Fibroblast of skin of left quadriceps (primary cell): ENCODE measurements at places on chromosomes 11 and 22.

- DNase-seq: no peak
Observed at GRCh38 chr22:43413826-43414225, 2.0 kb downstream of the MPPED1 start.

GRCh38 chr11:44681698-44682097 lies 45.1 kb upstream of the TSPAN18 start:
- DNase-seq: no peak

DNA sequence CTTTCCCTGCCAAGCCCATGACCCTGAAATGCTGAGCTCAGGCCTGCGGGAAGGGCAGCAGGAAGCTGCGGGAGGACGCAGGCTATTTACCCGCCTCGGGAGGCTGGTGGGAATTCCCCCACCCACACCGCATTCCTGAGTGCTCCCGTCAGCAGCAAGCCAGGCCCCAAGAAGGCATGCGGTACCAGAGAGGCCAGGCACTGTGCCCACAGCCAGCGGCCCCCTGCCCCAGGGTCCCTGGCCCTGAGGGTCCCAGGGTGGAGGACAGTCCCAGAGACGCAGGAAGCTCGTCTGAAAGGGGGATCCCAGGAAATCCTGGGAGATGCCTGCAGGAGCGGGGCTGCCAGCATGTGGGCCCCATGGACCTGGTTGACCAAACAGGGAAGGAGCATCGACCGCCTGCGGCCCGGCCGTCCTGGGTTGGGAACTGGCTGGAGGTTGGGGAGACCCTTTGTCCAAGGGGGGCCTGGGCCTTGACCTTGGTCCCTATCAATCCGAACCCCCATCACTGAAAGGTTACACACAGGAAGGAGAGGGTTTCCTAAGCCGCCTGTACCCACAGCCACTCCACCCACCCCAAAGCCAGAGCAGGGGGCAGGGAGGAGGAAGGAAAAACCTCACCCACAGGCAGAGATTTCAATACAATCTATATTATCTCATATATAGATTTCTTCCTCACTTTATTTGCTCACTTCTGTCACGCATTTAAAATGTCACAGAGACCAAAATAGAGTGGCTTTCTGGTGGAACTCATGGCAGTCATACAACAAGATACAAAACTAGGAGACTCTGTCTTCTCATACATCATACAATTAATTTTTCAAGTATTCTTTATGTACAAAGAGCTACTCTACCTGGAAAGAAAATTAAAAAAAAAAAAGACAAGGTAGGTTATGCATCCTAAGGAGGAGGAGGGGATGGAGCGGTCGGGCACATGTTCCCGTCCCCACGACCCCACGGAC lies 17.1 kb downstream of the MAFF start:
- peak; percentile 76 for DNase-seq

- peak; percentile 61 for DNase-seq
Observed at GRCh38 chr11:19903620-19904069, 191.0 kb downstream of the NAV2 start.

- DNase-seq: no peak
Observed at GRCh38 chr22:49212002-49212401, 615.7 kb downstream of the BRD1 start.

GRCh38 chr22:19657252-19658056 lies 56.8 kb upstream of the SEPTIN5 start:
- DNase-seq: no peak

- DNase-seq: no peak
Observed at GRCh38 chr11:118914987-118915386, 10.7 kb downstream of the BCL9L start.

GRCh38 chr11:126548581-126549550 lies 193.4 kb downstream of the ST3GAL4 start:
- no peak for DNase-seq

DNA sequence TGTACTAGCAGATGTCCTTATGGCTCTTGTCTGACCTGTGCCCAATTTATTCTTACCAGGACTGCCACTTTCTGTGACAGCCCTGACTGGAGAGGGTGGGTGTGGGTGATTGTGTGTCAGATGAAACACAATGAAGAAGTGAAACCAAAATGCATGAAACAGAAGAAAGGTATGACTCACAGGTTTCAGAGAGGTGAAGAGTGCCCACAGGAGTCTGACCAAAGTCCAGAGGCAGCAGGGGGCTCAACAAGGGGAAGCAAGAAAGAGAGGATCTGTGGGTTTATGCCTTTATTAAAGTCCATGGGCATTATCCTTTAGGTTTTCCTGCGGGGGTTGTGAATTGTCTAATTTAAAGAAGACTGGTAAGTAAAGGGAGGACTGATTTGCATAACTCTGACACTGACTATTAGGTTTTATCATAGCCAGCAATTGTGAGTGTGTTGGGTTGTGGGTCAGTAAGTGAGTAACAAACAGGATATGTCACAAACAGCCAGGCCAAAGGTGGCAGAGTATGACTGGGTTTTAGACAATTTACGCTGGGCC lies 3.9 kb upstream of the OR4C6 start:
- DNase-seq: no peak

GRCh38 chr11:30960387-30960992 lies 374.3 kb upstream of the MPPED2 start:
- DNase-seq: no peak

DNA sequence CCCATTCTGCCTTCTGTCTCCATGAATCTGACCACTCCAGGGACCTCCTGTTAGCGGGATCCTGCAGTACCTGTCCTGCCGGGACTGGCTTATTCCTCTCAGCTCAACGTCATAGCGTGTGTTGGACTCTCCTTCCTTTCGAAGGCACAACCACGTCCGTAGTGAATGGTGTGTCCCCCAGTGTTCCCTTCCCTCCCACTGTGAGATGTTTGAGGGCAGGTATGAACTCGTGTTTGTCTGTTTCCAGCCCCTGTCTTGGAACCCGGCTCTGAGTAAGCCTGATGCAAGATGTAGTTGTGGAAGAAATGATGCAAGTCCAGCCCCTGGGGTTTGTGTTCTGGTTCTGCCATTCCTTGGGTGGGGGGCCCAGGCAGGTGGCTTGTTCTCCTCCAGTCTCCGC lies 10.5 kb upstream of the MYEOV start:
- no peak for DNase-seq

DNA sequence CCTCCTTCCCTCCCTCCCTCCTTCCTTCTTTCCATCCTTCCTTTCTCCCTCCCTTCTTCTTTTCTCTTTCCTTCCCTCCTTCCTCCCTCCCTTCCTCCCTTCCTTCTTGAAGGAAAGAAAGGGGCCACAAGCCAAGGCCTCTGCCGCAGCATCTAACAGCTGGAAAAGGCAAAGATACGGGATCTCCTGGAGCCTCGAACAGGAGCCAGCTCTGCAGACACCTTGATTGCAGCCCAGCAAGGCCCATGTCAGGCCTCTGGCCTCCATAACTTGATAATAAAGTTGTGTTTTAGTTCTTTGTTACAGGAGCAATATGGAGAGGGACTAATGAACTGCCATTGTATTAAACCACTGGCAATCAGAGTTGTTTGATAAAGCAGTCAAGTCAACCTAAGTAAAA lies 348.9 kb upstream of the B3GAT1 start:
- DNase-seq: no peak

DNA sequence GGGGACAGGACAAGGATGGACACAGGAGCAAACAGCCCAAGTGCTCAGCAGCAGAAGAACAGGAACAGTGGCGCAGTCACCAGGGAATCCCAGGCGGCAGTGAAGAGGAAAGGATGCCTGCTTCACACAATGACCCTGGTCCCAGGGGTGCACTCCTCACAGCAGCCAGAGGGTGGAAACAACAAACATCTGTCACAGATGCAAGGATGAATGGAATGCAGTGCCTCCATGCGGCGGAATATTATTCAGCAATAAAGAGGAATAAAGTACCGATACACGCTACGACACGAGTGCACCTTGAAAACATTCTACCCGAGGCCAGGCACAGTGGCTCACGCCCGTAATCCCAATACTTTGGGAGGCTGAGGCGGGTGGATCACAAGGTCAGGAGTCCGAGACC lies 12.7 kb downstream of the CSNK1E start:
- no peak for DNase-seq

DNA sequence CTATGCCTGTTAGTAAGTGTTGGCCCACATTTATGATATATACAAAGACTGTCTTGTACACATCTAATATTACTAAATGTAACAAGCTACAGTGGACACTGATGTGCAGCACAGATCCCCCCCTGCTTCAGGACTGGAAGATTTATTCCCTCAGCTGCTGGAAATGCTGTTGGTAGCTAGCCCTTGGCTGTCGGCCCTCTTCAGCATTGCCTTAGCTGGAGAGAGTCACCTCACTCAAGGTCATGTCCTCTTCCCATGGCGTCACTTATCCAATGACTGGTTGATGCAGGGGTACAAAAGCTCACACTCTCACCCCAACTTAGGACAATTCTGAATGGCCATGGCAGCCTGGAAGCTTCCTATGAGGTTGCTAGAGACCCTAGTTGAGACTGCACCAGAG lies 312.7 kb downstream of the SOX6 start:
- no peak for DNase-seq

GRCh38 chr11:123580137-123580536 lies 74.3 kb downstream of the SCN3B start:
- no peak for DNase-seq

DNA sequence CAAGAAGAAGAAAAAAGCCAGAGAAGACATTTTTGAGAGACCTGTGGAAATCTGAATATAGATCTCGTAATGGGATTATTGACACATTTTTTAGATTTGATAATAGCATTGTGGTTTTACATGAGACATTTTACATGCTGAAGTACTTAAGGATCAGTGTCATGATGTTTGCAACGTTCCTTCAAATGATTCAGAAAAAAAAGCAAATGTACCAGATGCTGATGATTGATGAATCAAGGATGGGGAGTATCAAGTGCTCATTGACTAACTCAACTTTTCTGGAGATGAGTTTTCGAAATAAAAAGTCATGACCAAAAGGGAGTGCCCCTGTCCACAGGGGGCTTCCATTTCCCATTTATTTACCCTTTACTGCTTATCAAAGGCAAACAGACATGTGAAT lies 207.0 kb upstream of the SORL1-AS1 start:
- DNase-seq: no peak

- DNase-seq: no peak
Observed at GRCh38 chr11:2304506-2305139, 2.8 kb downstream of the TSPAN32 start.

DNA sequence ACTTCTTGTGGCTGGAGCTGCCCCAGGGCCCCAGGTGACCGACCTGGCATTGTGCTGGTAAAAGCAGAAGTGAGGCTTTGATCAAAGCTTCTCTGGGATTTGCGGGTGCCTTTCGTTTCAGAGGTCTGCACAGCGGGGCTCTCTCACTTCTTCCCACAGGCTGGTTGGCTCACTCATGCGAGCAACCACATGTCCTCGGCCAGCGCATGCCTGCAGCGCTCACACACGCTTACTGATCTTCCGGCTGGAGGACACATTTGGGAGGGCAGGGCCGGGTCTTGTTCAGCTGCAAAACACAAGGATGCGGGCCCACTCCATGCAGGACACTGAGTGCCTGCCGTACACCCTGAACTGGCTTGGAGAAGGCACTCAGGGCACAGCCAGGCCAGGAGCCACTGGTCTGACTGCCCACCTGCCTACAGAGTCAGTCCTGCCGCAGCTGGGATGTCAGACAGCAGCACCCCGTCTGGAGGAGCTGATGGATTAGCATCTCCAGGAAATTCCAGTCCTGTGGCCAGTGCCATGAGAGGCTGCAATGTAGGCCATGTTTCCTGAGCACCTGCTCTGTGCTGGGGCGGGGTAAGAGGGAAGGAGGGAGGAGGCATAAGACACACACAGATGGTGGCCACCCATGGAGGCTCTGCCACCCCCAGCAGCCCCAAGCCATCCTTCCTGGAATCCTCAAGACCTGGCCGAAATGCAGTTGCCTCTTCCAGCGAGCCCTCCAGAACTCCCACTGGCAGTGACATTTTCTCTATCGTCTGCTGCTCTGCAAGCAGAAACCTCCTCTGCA lies 1383.2 kb downstream of the BRD1 start:
- no peak for DNase-seq

DNA sequence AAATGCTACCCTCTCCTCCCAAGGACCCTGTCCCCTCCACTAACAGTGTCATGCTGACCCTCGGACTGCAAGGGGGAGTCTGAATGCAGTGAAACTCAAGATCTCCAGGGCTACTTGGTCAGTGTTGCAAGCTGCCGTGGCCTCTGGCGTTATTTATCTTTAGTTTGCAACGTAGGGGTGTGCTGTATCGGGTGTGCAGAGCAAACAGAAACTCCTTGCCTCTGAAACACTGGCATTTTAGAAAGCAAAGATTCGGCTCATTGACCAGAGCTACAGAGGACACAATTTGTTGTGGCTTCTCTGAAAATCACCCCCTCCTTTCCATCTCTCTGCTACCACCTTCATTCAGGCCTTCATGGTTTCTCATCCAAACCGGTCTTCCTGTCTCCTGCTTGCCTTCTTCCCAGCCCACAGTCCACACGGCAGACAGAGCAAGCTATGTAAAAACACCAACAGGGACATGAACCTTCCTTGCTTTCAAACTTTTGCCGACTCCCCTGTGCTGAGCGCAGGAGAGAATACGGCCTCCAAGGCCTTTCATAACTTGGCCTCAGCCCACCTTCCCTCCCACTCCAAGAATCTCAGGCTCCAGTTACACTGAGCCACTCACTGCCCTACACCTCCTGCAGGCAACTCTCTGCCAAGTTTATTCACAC lies 14.9 kb downstream of the FZD4 start:
- no peak for DNase-seq

- no peak for DNase-seq
Observed at GRCh38 chr11:21707116-21707739, 485.7 kb upstream of the ANO5 start.

DNA sequence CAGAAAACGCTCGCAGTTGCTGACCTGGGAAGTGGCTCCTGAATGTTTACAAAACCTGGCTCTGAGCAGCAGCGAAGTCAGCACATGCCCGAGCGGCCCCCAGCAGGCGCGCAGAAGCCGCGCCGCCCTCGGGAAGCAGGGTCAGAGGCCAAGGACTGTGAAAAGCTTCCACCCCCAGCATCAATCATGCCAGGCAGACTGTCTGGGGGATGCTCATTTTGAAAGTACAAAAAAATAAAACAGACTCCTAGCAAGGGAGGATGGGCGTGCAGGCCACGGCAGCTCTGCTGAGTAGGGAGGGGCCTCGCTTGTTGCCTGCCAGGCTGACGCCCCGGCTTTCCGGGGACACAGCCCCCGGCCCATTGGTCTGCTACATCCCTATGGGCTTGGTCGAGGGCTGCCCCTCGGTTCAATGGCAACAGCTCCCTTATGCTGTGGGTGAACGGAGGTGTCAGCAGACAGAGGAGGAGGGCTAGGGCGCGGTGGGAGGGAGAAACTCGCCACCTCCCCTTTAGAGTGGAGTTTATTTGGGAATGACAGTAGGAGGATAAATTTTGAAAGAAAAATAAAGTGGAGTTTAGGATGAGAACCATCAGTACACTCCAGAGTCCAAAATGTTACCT lies 37.7 kb upstream of the GNB1L start:
- no peak for DNase-seq
